ENCODE measurements at places on chromosomes 3 and 15.
A peak's percentile ranks its signal among the peaks of the same experiment; 100 is the strongest.

GRCh38 chr3:128698211-128699047, 27.6 kb upstream of the RAB7A start:
- peak; percentile 43 for DNase-seq

- DNase-seq, result no peak
These were observed 25.9 kb upstream of the AKAP13 start for GRCh38 chr15:85354461-85354860.

DNA sequence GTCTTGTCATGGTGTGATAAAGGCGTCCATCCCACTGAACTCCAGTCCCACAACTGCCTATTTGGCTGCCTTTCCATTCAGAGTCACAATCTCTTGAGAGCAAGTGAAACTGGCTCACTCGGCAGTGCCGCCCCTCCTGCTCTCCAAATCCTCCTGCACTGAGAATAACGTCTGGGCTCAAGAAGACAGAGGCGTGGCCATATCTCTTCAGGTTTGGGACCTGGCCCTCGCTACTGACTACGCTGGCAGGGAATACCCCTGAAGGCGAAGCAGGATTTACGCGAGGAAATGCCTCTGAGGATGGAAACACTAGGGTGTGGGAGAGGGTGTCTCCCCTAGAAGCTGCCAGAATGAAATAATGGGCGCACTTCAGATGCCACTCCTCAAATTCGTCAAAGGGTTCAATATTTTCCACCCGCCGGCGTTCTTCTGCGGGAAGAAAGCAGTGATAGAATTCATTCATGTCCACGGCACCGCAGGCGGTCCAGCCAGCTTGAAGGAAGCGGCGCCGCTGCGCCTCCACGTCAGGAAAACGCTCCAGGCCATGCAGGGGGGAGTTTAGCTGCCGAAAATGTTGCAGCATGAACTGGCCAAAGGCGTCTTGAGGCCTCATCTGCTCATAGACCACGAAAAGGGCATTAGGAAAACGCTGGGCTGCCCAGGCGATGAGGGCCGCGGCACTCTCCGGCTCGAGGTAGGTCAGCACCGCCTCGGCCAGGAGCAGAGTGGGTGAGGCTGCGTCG, 985 bp downstream of the LCMT2 start:
- DNase-seq, result no peak

GRCh38 chr3:192553707-192554106, 173.6 kb downstream of the FGF12 start:
- DNase-seq, result no peak

DNA sequence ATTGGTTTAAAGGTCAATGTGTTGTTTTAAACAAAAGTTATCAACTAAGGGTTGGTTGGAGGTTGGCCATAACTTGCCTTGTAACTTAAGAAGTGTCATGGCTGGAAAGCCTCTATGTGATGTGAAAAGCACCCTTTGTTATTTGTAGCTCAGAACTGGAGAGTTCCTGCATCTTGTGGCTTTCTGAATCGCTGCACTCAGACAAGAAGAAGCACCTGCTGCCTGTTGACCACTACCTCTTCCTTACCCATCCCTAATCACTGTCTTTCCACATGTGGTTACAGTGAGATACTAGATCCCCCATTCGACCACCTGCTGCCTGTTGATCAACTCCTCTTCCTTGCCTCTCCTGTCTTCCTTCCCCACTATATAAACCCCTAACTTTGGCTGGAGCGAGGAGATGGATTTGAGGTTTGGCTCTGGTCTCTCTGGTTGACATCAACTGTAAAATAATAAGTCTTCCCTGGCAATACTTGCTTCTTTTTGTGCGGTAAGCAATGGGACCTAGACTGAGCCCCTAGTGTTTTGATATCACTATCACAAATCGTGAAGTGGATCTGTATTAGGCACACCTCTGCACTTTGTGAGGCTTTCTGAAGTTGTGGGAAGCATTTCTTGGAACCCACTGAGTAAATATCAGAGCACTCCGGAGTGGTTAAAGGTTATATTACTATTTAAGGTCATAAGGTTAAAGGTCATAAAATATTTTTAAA, 13.8 kb downstream of the RPL39L start:
- peak; percentile 15 for DNase-seq
